Activated naive CD4-positive, alpha-beta T cell (primary cell): ENCODE measurements at places on chromosomes 12 and 14.

DNA sequence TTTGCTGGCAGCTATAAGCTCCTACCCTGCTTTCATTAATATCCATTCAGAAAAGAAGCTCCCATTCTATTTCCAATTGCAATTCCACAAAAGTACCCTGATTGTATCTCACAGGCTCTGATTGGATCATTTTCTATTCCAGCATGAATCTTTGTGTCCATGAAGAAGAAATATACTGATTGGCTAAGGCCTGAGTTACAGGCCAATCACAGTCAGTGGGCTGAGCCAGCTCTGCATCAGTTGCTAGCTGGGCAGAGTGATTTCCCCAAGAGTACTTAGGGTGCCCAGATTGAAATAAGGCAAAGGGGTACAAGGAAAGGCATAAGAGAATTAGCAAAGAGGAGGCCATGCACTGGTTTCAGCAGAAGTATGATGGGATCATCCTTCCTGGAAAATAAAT is 14.4 kb downstream of the ART4 start:
- DNase-seq, result no peak

DNA sequence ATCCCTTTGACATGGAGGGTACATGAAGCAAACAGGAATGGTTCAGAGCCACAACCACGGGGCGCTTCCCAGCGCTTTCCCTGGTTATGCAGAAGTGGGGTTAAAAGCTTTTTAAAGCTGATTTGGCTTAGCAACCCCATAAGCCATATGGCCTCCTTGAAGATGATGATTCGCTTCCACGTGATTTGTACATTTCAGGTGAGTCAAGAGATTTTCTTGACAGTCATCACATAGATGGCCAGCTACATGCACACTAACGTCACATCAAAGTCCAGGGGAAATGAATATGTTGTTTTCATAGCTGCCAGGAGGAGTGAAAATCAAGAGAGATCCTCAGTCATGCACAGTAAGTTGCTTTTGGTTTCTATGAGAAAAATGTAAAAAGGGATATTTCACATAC is 309.7 kb downstream of the TMEM132D start:
- DNase-seq, result no peak

- no peak for DNase-seq
Measured at GRCh38 chr12:32264961-32265360, 134.4 kb upstream of the FGD4 start.

- DNase-seq, result no peak
Measured at GRCh38 chr12:50569321-50569720, 64.5 kb downstream of the DIP2B start.

DNA sequence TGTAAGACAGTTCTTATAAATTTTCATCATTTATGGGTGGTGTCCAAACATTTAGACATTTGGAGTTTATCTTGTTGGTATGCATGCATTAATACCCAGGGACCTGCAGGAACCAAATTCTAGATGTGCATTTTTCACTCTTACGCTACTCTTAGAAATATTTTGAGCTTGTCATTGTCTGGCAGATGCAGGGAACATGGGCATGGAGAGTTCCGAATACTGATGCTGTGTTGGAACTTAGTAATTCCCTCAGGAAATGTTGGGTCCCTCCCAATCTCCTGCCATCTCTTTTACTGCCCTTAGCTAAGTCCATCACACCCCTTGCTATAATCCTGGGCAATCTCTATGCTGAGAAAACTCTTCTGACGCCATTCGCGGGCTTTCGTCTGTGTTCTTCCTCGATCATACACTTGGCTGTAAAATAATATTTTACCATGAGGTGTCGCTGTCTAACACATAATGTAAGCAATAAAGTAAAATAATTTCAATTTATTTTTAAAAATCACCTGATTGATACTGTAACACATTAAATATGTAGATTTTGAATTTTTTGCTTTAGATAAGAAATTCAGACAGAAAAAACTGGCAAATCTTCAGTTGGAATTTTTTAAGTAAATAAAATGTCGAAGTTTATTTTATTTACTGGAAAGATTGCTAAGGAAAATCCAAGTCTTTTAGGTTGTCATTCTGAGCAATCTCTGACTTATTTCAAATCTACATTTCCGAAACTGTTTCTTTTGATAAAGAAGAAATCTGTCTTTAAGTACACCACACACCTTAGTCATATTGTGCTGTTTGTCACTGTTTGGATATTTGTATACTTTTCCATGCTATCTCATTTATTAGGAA is 304.1 kb upstream of the SSTR1 start:
- DNase-seq, result no peak

DNA sequence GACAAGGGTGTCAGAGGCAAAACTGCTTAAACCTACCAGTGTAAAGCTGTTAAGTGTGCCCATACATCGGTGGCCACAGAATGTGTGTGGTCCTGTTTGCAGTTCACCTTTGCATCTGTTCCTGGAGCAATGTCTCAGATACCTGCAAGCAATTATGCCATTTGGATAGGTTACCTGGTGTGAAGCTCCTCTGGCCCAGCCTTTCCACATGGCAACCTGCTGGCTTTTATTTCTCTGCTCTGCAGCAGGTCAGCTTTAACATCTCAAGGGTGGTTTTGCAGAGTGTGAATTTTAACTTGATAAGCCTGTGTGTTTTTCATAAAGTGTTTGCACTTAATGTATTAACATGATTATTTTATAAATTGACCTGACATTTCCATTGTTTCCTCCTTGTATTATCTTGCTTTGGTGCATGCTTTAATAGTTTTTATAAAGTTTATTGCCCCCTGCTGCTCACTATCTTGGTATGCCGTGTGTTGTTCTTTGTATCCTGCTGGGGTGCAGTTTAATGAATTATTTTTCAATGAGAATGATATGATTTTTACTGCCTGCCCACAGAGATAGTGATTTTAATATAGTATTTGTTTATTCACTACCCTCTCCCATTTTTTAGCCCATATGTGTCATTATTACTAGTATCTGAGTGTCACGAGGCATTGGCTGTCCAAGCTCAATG is 403.8 kb downstream of the NPAS3 start:
- DNase-seq, result no peak

- DNase-seq, result no peak
Measured at GRCh38 chr14:76882651-76883050, 56.4 kb downstream of the LRRC74A start.
